ENCODE measurements at places on chromosomes 13 and 19.

DNA sequence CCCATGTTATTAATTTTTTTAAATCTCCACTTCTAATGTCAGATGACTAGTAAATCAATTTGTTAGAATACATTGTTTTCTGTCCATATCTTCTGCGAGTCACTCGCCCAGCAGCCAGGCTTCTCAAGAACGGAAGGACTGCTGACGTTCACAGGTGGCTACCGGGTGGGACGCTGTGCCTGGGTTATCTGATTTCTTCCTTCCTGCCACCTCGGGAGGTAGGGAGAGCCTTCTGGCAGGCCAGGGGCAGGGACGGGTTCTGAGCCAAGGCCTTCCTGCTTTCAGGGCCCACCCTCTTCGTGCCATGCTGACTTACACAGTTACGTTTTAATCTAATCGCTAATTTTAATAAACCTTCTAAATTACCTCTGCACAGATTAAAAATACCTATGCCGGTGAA lies 7.9 kb upstream of the C1QTNF9 start:
- DNase-seq = no peak

- no peak for DNase-seq
These were observed 139.1 kb downstream of the ZNF675 start for GRCh38 chr19:23547816-23548430.

DNA sequence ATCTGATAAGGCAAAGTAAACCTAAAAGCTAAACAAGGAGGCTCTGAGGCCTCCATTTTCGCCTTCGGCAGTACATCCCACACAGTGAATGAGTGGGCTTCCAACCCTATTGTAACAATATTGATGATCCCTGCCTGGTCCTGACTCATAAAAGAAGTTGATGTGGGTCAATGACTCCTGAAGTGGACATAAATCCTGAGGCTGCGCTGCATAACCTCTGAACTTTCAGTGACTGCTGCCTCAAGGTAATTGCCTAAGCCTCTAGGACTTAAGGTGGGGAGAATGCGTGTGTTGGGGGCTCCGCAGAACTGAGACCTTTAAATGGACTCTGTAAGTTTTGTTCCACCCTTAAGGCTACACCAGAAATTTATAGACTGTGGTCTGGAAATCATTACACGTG lies 42.6 kb downstream of the SIAH3 start:
- no peak for DNase-seq

- no peak for DNase-seq
These were observed 29.2 kb downstream of the TMTC4 start for GRCh38 chr13:100645382-100645781.

GRCh38 chr13:37134411-37135041 lies 29.1 kb upstream of the CSNK1A1L start:
- peak; percentile 87 for DNase-seq

DNA sequence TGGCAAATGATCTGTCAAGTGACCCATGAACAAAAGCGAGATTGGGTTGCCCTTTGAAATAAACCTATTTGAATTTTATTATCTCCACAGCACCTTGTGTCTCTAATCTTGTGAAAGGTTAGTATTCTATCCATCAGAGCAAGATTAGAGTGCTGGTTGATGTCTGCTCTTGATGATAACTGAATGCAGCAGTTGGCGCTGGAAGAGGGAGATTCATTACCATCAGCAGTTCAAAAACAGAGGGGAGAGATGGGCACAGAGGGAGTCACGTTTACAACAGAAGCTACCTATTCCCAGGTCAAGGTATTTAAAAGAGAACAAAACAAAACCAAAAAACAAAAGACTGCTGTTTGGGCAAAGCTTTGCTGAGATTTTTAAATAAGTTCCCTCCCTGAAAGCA lies 588.1 kb downstream of the GPC6 start:
- no peak for DNase-seq

- no peak for DNase-seq
These were observed 6.6 kb downstream of the NDUFB7 start for GRCh38 chr19:14565298-14565679.

DNA sequence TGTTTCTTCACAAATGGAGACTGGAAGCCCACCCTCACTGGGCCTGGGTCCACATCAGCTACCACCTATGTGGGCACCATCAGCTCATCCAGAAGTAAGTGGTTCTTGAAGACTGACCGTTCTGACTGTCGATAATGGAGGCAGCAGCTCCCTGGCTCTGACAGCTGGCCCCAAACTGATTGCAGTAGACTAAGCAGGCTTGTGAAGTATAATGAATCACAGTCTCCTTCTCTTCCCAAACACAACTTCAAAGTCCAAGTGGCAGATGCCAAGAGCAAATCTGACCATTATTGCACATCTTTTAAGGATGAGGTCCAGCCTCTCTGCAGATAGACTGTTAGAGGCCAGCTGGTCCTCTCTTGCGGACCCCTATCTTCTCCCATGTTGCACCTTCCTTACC lies 574.4 kb upstream of the KLF12 start:
- no peak for DNase-seq

DNA sequence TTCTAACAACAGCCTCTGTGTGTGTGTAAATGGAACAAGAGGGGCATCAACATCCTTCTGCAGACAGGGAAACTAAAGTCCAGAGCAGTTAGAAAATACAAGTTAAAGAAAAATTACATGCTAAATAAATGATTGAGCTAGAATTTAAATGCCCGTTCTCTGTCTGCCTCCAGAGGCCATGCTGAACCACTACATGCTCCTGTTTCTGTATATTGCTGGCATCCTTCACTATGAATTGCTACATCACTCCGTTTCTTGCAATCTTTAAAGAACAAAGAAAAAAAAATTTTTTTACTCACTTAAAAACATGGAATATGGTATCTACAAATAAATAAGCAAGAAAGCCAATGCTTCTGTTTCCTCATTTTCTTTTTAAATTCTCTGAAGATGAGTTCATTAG lies 47.9 kb downstream of the DCT start:
- DNase-seq = no peak

Measured in EH (cell line).